Stimulated activated CD4-positive, alpha-beta T cell treated with anti-CD3 and anti-CD28 coated beads, Interleukin-15, amount 100 ng/mL, for 1 hour (primary cell): ENCODE measurements at places on chromosomes 1 and 21.

DNA sequence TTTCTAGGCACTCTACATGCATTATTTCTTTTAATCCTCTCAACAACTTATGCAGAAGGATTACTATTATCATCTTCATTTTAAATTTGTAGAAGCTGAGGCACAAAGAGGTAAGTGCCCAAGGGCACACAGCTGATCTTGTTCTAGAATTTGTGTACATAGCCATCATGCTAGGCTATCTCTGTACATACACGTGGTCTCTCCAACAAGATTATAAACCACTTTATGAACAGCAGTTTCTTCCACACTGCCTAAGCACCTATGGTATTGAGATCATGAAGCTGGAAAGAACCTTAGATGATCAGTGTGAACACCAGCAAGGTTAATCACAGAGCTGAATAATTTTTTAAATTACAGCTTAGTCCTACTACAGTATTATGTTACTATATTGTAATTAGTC is 28.9 kb downstream of the UCHL5 start:
- no peak for DNase-seq

DNA sequence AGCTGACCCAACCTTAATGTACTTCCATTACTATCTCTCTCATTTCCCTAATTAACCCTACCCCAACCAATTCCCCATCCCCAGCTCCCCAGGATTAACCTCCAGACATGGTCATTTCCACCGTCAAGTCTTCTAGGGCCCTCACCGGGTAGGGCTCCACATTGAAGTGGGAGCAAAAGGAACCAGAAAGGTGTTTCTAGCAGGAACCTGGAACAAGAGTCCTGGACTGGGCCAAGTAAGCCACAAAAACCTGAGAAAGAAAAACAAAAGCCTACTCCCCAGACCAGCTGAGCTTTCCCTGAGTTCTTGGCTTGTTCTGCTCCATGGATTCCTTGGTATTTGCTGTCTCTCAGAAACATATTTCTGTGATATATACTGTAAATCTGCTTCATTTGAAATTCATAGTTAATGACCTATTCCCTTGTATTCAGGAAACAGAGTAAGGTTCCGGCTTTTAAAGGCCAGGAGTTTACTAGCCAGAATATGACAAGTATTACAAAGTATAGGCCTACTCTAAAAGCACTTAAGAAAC is 58.4 kb downstream of the SYF2 start:
- DNase-seq, result no peak

DNA sequence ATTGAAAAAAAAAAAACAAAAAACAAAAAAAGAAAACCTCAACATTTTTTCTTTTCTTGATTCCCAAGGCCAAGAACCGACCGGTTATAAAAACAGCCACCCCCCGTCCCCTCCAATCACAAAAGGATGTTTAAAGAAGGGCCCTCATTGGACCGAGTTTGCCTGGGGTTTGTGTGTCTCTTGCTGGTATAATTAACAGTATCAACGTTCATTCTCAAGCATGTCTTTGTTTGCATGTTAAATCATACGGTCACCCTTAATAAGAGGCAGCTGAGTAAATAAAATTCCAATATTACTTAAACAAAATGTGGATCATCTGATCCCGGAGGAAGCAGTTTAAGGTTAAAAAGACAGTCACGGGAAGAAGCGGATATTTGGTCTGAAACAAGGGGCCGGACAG is 201.1 kb downstream of the PRDM2 start:
- DNase-seq, result no peak

- no peak for DNase-seq
Measured at GRCh38 chr1:57276918-57277317, 146.9 kb downstream of the DAB1 start.

GRCh38 chr1:57982852-57983251 is 559.0 kb upstream of the DAB1 start:
- DNase-seq, result no peak

- DNase-seq, result no peak
Measured at GRCh38 chr1:232183266-232183800, 446.6 kb downstream of the SIPA1L2 start.

DNA sequence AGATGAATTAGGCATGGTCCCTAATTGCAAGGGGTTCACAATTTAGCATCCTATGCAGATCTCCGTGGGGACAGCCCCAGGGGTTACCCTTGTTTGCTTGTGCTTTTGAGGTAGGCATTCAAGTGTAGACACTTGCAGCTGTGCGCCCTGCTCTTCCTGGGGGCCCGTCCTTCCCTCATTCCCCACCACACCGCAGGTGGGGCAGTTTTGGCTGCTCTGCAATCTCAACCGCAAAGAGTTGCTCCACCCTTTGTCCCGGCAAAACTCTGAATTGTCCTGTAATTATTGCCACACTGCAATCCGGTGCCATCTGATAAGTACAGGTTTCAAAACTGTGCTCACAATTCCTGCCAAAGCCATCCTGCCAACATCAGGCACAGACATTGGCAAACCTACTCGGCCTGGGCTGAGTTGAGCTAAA is 65.4 kb upstream of the LYST start:
- DNase-seq, result no peak

- peak; percentile 43 for DNase-seq
Measured at GRCh38 chr1:6423321-6423999, 1.1 kb upstream of the ESPN start.

GRCh38 chr1:14539953-14540563 is 58.4 kb upstream of the KAZN start:
- DNase-seq, result no peak
